Neural progenitor cell (in vitro differentiated cells): ENCODE measurements at places on chromosomes 6 and 20.

- DNase-seq, result peak; percentile 72
Measured at GRCh38 chr6:1311400-1312202, at the start of gene FOXQ1. TSS of gene FOXQ1 (plus strand) at chr6:1312098. CDS start at chr6:1312705, 607 bp downstream.

- DNase-seq, result no peak
Measured at GRCh38 chr6:108699290-108700041, 138.7 kb downstream of the FOXO3 start.

GRCh38 chr6:162200945-162201690 lies 526.4 kb downstream of the PRKN start:
- no peak for DNase-seq

GRCh38 chr20:31870726-31871617 lies 538 bp downstream of the TTLL9 start:
- DNase-seq, result no peak

- DNase-seq, result no peak
Measured at GRCh38 chr6:20415304-20415703, 13.6 kb downstream of the E2F3 start.

GRCh38 chr6:138196122-138196738 lies 22.1 kb downstream of the PBOV1 start:
- no peak for DNase-seq

GRCh38 chr6:52976149-52976548 lies 18.9 kb downstream of the GSTA4 start:
- no peak for DNase-seq

GRCh38 chr6:12010635-12011275 lies 1.4 kb upstream of the HIVEP1 start:
- peak; percentile 79 for DNase-seq

DNA sequence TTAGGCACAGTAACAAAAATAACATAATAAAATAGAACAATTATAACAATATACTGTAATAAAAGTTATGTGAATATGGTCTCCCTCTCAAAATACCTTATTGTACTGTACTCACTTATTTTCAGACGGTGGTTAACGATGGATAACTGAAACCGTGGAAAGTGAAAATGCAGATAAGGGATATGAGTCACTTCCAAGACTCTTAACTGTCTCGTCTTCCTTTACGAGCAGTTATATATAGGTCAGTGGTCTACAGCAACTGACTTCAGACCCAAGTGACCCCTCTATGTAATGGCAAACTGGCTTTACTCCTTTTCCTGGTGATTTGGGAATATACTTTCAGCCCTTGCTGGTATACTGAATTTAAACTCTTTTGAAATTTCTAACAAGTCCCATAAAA lies 261.4 kb downstream of the SLC35F1 start:
- no peak for DNase-seq

DNA sequence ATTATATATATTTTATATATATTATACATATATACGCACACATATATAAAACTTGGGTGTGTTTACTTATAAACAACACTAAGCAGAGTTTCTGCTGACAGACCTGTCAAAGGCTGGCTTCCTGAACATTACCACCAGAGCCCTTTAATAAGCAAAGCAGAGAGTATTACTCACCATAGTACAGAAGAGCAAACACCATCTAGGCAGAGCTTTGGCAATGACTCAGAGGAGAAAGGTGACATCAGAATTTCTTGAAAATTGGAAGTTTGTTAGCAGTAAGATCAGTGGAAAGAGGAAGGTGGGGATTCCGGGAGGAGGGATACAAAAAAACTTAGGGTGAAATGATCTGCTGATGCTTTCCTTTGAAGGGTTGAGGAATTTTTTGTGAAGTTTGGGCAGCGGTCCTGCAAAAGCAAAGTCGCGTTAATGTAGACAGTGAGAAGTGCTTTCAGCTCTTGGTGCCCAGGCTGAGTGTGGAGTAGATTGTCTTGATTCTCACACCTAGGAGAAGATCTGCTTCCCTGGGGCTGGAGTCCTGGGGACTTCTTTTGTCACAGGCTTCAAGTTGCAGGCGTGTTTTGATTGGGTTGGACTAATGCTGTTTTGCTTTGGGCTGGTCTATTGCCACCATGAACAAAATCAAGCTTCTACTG lies 109.6 kb upstream of the BACH2 start:
- DNase-seq, result no peak

DNA sequence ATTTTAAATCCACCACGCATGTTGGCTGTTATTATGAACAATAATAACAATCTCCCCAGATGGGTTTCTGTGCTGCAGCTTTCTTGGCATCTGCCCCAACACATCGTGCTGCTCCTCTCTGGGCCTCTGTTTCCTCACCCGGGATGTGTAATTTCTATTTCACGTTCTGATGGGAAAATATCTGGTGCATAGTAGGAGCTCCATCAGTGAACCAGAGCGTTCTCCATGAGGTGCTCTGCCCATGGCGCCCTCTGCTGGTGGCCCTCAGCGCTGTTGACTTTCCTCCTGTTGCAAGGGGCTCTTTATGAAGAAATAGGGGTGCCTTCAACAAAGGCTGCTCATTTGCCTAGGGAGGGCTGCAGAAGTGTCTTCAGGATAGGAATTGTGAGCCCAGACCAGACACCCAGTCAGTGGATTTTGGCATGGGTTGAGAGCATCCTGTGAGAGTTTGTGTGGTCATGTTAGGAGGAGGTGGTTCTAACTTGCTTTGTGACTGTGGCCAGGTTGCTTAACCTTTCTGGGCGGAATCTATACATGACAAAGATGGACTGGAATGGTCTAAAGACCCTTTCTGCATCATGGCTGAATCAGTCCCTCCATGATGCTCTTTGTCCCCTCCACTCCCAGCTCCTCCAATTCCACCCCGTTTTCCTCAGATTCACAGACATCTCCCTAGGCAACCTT lies 8.1 kb downstream of the SCRT2 start:
- DNase-seq, result peak; percentile 80

- no peak for DNase-seq
Measured at GRCh38 chr6:134446218-134446848, 128.4 kb upstream of the SGK1 start.

DNA sequence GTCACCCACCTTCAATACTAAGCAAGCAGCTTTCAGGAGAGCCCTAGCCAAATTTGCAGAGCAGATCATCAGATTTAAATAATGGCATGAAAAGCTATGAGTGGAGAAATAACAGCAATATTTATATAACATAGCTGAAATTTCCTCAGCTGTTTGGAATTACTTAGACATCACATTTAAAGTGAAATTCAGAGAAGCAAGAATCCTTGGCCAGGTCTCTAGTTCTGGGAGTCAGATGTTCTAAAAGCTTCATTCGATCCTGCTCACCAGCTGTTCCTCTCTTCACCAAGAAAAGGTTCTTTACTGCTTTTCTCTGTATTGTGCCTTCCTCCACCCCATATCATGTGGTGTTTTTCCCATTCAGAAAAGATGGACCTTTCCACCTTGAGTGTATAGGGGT lies 152.3 kb upstream of the JAG1 start:
- DNase-seq, result no peak

DNA sequence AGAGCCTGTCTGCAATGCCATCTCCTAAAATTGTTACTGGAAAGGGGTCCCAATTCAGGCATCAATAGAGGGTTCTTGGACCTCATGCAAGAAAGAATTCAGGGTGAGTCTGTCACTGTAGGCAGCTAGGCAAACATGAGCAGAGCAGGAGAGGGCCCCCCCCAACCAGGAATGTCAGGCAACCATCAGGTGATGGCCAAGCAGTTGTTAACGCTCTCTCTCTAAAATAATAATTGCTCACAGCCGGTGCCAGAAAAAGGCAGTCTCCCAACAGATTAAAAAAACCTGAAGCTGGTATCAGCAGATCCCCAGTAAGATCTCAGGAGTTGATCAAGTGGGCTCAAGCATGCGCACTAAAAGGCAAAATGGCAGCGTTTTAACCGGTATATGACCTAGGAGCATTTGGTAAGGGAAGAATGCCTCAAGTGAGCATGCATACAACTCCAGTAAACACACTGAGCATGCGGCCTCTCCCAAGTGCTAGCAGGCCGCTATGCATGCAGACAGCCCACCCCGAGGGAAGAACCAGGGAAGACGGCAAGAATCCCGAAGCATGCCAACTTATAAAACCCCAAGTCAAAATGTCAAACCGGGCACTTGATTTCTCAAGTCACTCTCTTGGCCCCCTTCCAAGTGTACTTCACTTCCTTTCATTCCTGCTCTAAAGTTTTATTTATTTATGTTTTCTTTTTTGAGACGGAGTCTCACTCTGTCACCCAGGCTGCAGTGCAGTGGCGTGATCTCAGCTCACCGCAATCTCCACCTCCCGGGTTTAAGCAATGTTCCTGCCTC lies 44.0 kb upstream of the RNGTT start:
- no peak for DNase-seq

DNA sequence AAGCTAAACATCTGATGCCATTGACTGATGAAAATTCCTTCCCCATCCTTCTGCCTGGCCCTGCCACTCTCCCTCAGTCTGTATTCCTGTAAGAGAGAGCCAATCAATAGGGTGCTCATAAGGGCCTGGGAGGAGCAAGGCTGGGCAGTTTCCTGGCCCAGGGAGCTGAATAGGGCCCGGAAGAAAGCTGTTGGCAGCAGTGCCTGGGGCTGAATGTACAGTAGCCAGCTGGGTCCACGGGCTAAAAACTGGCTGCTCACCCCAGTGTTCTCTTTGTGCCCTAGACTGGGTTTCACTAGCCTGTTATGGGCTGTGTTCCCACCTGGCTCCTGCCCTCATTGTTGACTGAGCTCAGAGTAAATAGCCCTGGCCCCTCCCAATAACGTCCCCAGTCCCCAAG lies 1.7 kb upstream of the WFDC2 start:
- no peak for DNase-seq

DNA sequence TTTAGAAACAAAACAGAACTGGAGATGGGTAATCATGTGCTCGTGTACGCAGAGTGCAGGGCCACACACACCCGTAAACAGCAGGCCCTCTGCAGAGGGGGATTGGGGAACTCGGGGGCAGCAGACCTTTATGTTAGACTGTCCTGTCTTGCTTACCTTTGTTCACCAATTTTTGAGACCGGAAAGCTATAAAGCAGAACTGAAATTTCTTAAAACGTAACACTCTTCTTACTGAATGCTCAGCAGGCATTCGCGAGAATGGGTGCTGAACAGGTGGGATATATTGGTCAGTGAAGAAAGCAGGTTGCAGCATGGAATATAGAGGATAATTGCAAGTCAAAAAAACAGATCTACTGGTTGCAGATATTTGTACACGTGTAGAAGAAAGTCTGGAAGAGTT lies 211.1 kb downstream of the BMP7 start:
- no peak for DNase-seq

- DNase-seq, result no peak
Measured at GRCh38 chr6:49744259-49744658, at the start of gene CRISP3. TSS of gene CRISP3 (minus strand) at chr6:49744388. CDS start at chr6:49744367, 21 bp downstream.

- DNase-seq, result no peak
Measured at GRCh38 chr20:35669681-35670080, 5.0 kb upstream of the CPNE1 start.

- DNase-seq, result no peak
Measured at GRCh38 chr6:81999826-82000225, 247.3 kb upstream of the TENT5A start.

GRCh38 chr6:2165286-2165685 lies 80.1 kb downstream of the GMDS start:
- DNase-seq, result no peak

- DNase-seq, result no peak
Measured at GRCh38 chr6:50380406-50381098, 330.8 kb upstream of the DEFB112 start.
